Brain pericyte (primary cell): ENCODE measurements at places on chromosomes 5 and 9.

GRCh38 chr9:12712532-12712931 is 19.3 kb downstream of the TYRP1 start:
- DNase-seq = no peak

DNA sequence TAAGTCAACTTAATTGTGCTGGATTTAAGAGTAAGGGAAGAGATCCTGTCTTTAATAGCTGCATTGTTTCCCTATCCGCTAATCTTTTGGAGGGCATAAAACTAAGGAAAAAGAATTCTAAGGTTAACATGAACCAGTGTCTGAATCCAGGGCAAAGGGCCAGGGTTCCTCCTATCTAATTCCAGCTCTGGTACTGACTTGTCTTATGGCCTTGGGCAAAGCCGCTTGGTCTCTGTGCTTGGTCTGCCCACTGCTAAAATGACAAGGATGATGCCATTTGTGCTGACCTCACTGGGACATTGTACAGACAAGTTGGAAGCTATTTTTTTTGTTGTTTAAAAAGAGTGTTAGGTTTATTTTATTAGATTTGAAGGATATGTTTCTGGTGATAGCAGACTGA is 334.7 kb upstream of the PIK3R1 start:
- no peak for DNase-seq

DNA sequence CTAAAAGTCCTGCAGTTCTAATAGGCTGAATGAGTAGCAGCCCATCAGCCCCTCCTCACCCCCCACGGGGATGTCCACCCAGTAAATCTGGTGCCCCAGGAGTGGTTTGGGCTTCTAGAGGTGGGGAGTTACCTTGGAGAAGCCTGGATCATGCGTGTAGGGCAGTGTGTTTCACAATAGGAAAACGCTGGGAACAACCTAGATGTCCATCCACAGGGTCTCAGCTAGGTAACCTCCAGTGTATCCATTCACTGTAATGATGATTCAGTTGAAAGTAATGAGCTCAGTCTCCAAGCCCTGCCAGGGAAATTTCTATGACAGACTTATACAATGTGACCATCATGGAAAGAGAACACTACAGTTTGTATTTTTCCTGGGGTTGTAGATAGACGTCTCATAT is 51.8 kb downstream of the NDST1 start:
- DNase-seq = no peak

GRCh38 chr5:68533571-68534084 is 318.1 kb downstream of the PIK3R1 start:
- no peak for DNase-seq

- no peak for DNase-seq
These were observed 12.4 kb upstream of the UBAC1 start for GRCh38 chr9:135973277-135974219.

- peak; percentile 68 for DNase-seq
These were observed 193.4 kb upstream of the GAS1 start for GRCh38 chr9:87140605-87141109.

- DNase-seq = no peak
These were observed 13.7 kb downstream of the TMEFF1 start for GRCh38 chr9:100486479-100487176.

- no peak for DNase-seq
These were observed 238.1 kb downstream of the ROR2 start for GRCh38 chr9:91711755-91712601.

- DNase-seq = no peak
These were observed 210.8 kb downstream of the FAM170A start for GRCh38 chr5:119840175-119840574.
